Endothelial cell of umbilical vein (primary cell): ENCODE measurements at places on chromosomes 4 and X. TPM values are rescaled to one million over a fixed set of nuclear protein-coding genes. Genes with fewer than 3 reads are reported as not detected.
A peak's percentile ranks its signal among the peaks of the same experiment; 100 is the strongest.

Gene CTAG1A
- total RNA-seq, result not detected in 2 replicates

- no peak for DNase-seq
These were observed 27.9 kb upstream of the NFXL1 start for GRCh38 chr4:47942081-47942819.

- peak; percentile 12 for DNase-seq
These were observed 154.4 kb downstream of the PTTG2 start for GRCh38 chr4:38114386-38115150.

Gene ITIH6
- not detected in 2 replicates for total RNA-seq

DNA sequence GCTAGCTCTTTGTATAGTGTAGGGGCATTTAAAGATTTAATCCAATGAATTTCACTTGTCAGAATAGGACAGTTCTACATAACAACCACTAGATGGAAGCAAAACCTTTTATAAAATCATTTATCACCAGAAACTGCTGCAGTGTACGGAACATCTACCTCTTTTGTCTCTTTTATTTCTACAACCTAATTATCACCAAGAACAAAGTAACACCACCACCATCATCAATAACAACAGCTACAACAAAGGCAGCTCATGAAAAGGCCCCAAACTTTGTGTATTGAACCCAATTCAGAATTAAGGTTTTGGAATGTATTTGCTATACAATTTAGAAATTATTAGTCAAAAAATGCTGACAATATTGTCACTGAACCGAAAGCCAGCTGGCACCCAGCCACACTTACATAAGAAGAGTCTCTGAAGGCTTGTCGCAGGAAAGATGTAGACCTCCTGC lies 260.9 kb upstream of the RPS6KA3 start:
- DNase-seq, result peak; percentile 28

Gene KIF4A
- total RNA-seq, result 34.4 and 41.3 TPM in 2 replicates

DNA sequence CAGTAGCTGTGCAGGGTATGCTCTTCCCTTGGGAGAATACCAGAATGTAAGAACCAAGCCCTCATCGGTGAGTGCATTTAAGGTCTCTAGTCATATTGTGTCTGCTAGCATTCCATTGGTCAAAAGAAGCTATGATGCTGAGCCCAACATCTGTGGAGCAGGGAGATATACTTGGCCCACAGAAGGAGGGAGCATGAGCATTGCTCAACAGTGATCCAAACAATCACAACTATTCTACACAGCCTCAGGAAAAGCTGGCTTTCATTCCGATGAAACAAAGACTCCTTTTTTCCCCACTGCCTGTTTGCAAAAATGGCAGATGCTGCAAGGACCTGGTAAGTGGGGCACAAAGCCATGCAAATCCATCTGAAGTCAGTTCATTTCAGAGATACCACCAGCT lies 80.6 kb upstream of the DHX15 start:
- DNase-seq, result no peak

DNA sequence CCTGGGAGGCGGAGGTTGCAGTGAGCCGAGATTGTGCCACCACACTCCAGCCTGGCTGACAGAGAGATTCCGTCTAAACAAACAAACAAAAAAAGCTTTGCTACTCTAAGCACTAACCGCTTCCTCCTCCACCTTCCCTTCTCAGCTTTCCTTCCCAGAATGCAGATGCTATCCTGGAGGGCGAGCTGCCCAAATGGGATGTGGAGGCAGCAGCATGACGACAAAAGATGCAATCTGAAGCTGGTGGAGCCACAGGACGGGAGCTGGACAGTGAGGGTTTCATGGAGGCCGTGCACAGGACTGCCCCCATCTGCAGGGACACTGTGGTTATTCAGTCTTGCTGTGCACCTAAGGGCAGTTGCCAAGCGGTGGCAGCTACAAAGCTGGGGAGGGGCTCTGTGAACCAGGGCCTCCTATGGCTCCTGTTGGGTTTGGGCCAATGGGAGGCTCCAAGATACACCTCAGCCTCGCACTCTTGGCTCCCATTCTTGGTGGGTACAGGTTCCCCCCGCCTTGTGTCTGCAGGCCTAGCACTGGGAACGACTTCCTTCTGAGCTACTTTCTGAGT lies 47.4 kb downstream of the WDR1 start:
- DNase-seq, result no peak

GRCh38 chr4:95214408-95214807 lies 334.4 kb downstream of the UNC5C start:
- DNase-seq, result no peak

- DNase-seq, result no peak
These were observed 29.5 kb upstream of the GPR78 start for GRCh38 chr4:8550691-8551090.

Gene MAGEB10
- total RNA-seq, result not detected in 2 replicates

Gene BMPR1B
- 1.4 and 2.1 TPM in 2 replicates for total RNA-seq

DNA sequence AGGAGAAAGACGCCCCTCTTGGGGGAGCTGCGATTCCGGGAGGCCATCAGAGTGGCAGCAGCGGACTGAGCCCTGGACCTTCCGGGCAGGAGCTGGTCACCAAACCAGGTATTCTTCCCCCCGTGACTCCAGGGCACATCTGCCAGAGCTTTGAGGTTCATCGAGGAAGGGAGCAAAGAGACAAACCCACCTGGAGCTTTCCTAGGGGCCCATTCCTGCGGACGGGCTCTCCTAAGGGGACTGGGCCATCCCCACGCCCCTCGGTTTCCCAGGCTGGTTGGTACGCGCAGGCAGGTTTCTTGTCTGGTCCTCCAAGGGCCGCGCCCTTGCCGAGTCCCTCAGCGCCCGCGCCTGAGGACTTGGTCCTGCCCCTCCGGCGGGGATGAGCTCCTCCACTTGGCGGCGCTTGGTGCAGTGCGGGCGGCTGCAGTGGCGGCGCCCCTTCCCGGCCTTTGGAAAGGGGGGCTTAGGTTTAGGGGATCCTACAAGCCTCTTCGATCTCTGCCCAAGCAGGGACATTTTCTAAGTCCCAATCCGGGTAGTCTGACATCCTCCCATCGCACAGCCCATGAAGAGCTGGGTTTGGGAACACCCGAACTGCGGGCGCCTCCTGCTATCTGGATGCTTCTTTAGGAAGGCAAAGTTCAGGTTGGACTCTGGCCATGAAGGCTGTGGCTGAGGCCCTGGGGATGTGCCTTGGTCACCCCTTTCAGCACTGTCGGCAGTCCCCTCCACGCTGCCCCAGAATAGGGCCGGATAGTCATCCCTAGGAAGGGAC lies 538 bp downstream of the STBD1 start:
- DNase-seq, result peak; percentile 19

GRCh38 chrX:134688031-134688823 lies 30.0 kb upstream of the PLAC1 start:
- DNase-seq, result no peak

DNA sequence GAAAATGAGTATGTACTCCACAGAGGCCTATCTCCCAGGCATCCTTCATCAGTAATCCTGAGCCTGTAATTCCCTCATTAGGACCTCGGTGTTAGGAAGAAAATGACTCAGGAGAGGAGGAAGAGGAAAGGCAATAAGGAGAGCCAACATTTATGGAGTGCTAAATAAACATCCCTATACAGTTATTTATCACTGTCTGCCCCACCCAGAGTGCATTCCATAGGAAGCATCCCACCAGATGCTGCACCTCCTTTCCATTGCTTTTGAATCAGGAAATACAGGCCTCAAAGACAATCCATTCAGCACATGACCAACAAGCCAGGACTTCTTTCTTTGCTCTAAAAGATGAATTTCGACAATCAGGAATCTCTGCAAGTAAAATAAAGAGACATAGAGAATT lies 47.6 kb downstream of the USP38 start:
- no peak for DNase-seq

DNA sequence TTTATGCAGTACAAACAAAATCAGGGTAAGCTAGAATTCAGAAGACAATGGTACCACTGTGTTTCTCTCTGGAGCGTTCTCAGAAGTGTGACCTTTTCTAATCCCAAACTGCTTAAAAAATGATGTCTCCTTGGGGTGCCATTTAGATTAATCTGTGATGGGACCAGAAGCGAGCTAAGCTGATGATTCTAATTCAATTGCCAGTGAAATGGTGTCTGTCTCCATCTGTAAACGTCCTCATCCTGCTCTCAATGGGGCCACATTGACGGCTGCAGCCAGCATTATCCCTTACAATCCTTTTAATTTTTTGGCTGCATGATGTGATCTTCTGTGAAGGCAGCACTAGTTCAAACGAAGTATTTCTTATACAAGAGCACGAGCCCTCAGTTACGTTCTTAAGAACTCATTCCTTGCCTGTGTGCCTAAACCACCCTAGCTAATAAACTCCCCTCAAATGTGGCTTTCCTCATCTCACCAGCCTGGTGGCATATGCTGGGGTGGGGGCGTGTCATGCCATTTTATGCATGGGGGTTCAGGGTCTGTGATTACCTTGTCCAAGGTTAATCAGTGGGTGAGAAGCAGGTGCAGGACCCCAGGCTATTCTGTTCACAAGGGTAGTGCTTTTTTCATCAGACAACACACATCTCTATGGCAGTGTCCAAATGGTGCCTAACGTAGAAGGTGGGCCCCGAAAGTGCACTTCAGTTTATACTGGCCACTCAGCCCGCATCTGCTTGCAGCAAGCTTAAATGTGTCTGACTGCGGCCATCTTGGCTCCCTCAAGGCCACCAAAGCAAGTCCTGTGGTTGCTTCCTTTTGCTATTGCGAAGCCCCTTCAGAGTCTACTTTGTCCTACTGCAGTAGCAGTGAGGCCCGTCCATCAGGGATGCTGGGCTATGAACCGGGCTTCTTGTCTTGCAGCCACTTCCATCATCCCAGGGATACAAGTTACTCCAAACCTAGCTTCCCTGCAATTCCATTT lies 45.7 kb upstream of the SLC2A9 start:
- no peak for DNase-seq

DNA sequence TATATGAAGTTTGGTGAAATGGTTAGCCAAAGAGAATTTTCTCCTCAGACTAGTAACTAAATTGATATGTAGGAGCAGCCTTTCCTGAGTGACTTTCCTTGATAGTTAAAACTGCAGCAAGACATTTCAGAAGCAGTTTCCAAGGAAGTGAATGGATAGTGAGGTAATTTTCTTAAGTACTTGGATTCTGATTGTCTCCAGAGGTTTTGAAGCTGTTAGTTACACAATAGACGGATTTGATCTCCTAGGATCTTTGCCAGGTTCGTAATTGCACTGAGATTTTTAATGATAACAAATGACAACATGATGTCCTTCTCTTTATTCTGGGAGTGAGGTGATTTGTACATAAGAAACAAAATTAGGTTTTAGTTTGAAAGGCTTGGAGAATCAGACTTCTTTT lies 29.2 kb downstream of the PRRG1 start:
- peak; percentile 64 for DNase-seq

- DNase-seq, result no peak
These were observed 121.4 kb upstream of the ANKRD50 start for GRCh38 chr4:124833831-124834505.

Gene ASB11
- 0.15 TPM in 1 of 2 replicates, not detected in the other for total RNA-seq

Gene SPANXB1
- not detected in 2 replicates for total RNA-seq

- DNase-seq, result no peak
These were observed 39.5 kb downstream of the LEF1 start for GRCh38 chr4:108129196-108129595.

GRCh38 chr4:10075953-10076391 lies 40.6 kb downstream of the WDR1 start:
- no peak for DNase-seq

Gene PCDH10
- total RNA-seq, result 56.5 and 91.7 TPM in 2 replicates

GRCh38 chr4:96767815-96768480 lies 928.1 kb downstream of the PDHA2 start:
- DNase-seq, result no peak

Gene BBS12
- 2.1 and 2.3 TPM in 2 replicates for total RNA-seq

DNA sequence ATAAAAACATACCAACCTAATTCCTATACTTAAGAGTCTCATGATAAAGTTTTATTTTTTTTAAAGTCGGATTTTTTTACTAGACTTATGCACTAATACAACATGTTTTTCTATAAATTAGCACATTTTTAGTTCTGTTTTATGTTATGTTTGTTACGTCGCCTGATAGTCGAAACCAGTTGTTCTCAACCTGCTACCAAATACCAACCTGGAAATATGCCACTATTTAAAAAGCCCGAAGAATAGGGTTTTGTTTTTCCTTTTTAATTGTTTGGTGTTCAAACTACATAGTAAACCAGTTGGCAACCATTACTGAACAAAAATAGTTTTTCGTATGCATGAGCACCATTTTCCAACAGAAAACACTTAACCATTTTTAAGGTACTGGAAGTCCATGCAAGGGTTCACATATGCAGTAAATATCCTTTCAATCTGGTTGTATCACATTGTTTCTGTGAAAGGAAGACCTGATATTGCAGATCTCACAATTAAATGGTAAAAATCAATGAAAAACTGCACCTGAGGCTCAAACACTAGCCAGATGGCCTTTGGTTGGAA lies 1.4 kb downstream of the WDFY3 start:
- DNase-seq, result no peak

DNA sequence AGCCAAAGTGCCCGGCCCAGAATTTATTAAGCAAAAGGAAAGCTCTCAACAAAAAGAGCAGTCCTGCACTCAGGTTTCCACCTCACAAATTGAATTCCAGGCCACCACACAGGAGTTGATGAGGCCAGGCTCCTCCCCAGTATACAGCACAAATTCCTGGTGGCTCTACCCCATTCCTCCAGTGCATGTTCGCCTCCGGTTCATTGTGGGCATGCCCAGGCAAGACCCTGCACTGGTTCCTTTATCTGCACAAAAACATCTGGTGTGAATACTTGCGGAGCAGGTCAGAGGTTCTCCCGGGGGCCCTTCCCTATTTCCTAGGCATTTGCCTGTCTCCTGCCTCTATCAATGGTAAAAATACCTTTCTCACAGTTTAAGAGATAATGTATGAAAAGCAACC lies 195.2 kb upstream of the ANXA10 start:
- peak; percentile 96 for DNase-seq

- DNase-seq, result no peak
These were observed 59.5 kb upstream of the FGF13 start for GRCh38 chrX:138771047-138771446.

GRCh38 chrX:13279279-13280018 lies 40.4 kb downstream of the ATXN3L start:
- no peak for DNase-seq

Gene SCD5
- 35.8 and 38.4 TPM in 2 replicates for total RNA-seq

DNA sequence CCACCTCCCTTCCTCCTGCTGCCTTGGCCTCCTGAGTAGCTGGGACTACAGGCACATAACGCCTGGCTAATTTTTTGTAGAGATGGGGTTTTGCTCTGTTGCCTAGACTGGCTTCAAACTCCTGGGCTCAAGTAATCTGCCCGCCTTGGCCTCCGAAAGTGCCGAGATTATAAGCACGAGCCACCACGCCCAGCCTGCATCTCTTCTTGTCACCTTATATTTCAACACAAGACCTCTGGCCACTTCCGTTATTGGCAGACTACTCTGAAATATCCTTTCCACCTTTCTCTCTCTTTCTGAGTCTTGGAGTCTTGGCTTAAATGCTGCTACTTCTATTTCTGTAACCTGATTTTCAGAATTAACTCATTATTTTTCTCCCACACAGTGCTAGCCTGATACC lies 5.6 kb downstream of the KIAA0232 start:
- DNase-seq, result no peak

Gene NLGN3
- total RNA-seq, result 0.40 and 0.85 TPM in 2 replicates

Gene SMR3B
- total RNA-seq, result not detected in 2 replicates

- no peak for DNase-seq
These were observed 2044.5 kb upstream of the AGA start for GRCh38 chr4:179486570-179487335.
